ENCODE measurements at places on chromosomes 4 and X.

GRCh38 chr4:185998791-185999190 lies 70.2 kb upstream of the TLR3 start:
- DNase-seq = no peak

DNA sequence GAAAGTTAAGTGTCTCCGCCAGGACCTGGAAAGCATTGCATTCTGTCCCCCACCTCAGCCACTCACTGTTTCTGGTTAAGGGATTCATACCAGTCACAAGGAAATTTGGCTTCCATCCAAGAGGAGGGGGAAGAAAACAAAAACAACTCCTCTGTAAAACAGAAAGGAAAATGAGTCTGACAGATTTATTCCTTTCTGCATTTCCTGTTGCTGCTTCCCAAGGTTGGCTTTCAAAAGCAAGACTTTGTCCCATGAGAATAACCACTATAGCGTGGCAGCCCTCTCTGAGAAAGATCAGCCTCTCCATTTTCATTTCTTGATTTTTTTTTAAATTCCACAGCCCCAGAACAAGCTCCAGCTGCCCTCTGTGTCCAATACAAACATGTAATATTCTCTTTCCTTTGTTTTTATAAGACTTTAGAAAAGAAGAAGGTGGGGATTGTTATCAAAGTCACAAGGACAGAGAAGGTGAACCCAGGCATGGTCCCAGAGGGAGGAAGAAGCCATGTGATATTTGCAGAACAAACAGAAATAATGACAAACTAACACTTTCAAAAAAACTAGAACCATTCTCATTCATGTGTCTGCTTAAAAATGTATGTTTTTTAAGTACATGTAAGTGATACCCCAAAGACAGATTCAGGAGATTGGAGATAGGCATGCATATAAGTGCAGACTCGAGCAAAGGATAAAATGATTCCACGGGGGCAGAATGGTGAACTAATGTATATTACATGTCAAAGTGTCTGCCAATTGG lies 90.7 kb upstream of the DCLK2 start:
- no peak for DNase-seq

DNA sequence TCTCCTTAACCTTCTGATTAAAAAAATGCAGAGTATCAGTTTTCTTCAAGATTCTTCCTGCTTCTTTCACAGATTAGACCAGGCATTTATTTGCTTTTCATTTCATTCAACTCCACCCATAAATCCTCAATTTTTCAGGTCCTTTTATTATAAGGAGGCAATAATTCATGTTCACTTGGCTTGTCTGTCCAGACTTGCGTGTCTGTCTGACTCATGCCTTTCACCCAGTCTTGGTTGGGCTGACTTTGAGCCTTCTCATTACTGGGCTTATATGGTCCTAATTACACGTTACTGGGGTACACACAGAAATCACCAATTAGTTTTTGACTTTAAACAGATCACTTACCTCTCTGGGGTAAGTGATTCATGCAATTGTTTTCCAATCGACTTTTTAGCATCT lies 48.8 kb upstream of the GALNT7 start:
- DNase-seq = no peak

DNA sequence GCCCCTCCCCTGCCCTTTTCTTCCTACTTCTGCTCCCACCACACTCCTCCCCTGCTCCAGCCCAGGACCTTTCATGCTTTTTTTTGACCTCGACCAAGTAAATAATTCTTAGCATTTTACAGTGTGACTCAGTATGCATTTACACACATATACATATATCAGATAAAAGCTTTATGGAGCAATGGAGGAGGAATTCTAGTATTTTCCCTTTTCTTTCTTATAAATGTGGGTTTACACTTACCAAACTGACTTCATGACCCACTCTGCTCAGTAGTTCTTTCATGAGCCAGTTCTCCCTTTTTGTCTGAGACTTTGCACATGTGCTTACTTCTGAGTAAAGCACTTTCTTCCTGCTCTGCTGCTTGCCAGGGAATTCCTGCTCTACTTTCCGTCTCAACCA lies 111.8 kb upstream of the H2AZ1 start:
- no peak for DNase-seq

DNA sequence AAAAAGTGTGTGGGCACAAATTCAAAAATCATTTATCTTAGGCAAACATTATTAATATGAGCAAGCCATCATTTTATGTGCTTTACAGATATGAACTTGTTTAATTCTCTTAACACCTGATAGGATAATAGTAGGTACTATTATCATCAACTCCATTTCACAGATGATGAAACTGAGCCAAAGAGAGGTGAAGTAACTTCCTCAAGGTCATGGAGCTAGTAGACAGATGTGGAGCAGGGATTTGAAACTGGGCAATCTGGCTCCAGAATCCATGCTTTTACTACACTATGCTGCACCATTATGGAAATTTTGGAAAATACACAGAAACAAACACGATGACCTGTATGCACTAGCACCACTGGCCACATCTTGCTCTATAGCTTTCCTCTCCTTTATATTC lies 1.0 kb upstream of the PIN4 start:
- no peak for DNase-seq

GRCh38 chr4:13329963-13330362 lies 154.2 kb downstream of the RAB28 start:
- no peak for DNase-seq

GRCh38 chrX:27519226-27519625 lies 56.1 kb upstream of the PPP4R3C start:
- DNase-seq = no peak

DNA sequence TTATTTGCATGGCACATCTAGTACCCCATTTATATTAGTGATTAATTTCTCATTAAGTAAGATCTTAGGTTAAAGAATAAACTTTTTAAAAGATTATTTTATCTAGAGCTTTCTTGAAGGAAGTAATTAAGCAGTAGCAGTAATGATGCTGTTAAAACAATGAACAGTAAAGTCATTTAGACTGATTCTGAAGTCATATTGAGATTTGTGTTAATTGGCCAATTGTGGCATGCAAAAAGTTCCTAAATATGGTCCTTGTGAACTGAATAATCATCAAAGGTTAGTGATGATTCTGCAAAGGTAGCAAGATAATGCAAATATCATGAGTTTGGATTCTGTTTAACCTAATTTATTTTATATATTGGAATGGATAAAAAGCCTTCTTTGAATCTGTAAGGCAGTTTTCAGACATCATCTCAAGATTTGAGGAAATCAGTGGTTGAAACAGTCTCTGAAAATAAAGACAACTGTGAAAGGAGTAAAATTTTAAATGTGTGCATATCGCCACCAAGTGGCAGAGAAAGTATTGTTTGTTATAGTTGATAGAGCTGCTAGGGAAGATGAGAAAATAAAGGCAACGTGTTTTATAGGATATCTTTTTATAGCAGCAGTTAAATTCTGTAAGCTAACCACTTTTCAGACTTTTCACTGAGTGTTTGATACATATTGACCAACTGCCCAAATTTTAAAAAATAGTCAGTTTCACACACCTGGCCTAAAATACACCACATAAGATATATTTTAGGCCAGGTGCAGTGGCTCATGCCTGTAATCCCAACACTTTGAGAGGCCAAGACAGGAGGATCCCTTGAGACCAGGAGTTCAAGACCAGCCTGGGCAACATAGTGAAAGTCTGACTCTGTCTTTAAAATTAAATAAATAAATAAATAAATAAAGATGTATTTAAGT lies 79.6 kb downstream of the CCKAR start:
- DNase-seq = no peak

DNA sequence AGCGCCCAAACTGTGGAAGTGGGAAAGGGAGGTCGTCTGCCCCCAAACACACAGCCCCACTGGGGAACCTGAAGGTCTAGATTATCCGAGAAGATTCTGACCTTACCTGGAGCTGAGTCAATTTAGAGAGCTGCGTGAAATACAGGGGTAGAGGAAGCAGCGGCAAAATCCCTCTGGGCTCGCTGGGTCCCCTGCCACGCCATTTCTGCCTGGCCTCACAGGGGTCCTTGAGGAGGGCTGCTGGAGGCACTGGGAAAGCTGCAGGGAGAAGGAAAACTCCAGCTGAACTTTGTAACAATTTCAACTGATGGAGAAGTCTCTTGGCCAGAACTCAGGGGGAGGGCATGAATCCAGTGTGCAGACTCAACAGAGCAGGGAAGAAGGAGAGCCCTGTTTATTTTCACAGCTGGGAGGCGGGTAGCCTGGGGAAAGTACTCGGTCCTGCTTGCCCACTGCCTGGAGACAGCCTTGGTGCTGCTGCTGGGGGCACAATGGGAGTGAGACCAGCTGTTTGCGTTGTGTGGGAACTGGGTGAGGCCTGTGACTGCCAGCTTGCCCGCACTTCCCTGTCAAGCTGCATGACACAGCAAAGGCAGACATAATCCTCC lies 93.2 kb upstream of the MAPK10 start:
- DNase-seq = no peak

DNA sequence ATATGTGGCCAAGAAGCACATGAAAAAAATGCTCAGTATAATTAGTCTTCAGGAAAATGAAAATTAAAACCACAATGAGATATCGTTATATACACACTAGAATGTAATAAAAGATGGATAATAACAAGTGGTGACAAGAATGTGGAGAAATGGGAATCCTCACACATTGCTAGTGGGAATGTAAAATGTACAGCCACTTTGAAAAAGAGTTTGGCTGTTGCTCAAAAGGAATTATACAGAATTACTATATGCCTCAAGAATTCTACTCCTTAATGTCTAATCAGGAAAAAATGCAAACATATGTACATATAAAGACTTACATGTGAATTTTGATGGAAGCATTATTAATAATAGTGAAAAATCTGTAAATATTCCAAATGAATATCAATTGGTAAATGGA lies 102.2 kb downstream of the SPCS3 start:
- DNase-seq = no peak

- no peak for DNase-seq
These were observed 19.1 kb upstream of the TEX13B start for GRCh38 chrX:108001218-108001814.

- DNase-seq = no peak
These were observed 5.8 kb downstream of the VMA21 start for GRCh38 chrX:151402719-151403390.

GRCh38 chrX:75673468-75673867 lies 111.6 kb downstream of the MAGEE2 start:
- no peak for DNase-seq

GRCh38 chr4:13411942-13412341 lies 72.2 kb downstream of the RAB28 start:
- DNase-seq = no peak

DNA sequence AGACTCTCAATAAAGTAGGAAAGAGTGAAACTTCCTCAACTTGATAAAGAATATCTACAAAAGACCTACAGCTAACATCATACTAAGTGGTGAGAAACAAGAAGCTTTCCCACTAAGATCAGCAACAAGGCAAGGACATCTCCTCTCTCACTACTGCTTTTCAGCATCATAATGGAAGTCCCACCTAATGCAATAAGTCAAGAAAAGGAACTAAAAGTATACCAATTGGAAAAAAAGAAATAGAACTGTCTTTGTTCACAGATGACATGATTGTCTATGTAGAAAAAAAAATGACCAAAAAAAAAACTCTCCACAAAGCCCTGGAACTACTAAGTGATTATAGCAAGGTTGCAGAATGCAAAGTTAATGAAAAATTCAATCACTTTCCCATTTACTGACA lies 25.1 kb upstream of the SH3RF1 start:
- no peak for DNase-seq

- DNase-seq = no peak
These were observed 226.0 kb downstream of the DKK2 start for GRCh38 chr4:106810122-106810521.

GRCh38 chr4:180641495-180641894 lies 1601.7 kb upstream of the TENM3 start:
- no peak for DNase-seq

Data from WTC11 (cell line).